ENCODE measurements at places on chromosomes 5 and 9.

DNA sequence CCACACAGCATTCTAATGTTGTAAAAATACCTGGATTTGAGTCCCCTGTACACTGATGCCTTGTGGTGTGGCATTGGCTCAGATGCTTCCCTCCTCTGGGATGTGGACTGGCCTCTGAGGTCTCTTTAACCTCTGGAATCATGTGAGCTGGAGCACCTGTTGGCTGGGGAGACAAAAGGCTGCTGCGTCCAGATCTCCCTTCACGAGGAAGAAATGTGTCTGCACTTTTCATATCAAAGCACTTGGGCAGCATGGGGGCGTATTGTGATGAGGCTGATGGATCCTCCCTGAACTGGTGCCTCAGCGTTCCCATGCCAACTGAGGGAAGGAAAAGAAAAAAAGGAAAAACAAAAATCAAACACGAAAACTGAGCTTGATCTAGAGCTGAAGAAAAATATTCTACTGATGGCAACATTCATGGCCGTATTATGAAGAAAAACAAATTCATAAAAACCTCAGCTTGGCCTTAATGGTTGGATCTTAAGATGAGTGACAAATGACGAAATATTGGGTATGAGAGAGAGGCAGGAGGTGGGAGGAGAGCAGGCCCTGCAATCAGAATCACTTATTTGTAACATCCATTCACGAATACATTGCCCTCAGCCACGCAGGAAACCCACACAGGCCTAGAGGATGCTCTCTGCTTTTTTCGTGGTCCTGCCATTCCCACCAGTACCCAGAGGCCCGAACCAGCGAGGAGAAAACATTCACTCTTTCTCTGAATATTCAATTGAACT is 26.2 kb downstream of the GRIA1 start:
- no peak for DNase-seq

- no peak for DNase-seq
Observed at GRCh38 chr5:158165647-158166046, 306.7 kb upstream of the CLINT1 start.

GRCh38 chr9:2389404-2389803 is 232.2 kb upstream of the VLDLR start:
- DNase-seq: no peak

DNA sequence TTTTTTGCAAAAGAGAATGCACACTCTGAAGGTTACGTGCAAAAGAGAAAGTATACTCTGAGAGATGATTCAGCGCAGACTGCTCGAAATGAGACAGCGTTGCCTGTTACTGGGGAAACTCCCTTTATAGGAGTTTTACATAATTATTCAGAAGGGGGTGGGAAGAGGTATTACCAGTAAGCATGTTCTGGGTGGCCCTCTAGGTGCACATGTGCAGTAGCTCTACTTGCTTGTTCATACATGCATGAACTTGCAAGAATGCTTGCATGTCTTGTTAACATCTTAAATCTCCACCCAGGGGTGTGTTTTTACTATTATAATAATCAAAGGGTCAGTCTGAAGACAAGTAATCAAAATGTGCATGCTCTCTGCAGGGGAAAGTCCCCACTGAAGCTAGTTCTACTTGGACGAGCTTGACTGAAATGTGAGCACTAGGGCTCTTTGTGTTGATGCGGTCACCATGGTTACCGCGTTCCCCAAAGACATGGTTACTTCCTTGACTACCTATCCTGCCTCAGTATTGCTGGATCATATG is 75.5 kb downstream of the SGCD start:
- DNase-seq: no peak

DNA sequence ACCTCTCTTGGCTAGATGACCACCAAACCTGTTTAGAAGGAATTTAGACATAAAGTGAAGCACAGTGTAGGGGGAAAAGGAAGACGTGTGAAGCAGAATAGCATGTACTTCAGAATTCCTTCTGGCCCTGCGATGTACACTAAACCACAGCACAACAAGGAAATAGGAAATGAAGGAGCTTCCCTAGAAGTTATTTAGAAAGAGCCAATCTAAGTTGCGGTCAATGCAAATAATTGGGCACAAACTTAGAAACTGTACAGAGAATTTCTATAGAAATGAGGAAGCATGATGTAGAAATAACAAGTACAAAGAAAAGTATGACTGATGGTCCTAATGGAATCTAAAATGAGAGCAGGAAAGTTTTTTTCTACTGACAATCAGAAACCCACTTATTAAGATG is 41.5 kb downstream of the ANKRD55 start:
- no peak for DNase-seq

DNA sequence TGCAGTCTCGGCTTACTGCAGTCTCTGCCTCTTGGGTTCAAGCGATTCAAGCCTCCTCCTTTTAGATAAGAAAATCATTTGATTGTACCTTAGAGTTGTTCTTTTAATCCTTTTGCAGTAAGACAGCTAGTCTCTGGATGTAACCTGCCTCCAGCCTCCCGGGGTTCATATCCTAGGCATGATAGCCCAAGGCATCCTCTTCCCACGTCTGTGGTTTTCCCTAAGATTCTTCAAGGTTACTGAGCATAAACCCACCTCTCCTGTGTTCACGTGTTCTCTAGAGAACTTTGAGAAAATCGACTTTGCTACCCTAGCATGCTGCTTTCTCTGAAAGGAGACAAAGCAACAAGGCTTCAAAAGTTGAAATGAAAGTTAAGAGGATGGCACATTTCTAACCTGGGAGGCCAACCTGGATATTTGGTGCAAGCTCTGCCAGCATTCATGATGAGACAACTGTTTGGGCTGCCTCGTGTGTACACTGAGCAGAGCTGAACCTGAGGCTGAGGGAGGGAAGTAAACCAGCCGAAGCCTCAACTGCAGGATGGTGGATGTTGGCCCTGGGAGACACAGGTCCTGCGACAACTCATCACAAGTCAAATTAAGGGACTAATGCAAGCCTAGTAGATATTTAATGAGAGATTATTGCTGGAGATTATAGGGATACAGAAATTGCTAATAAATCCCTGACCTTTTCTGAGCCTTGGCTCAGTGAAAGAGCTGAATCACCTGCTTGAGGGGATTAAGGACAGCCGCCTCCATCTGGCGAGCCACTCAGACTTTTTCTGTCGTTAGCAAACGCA is 261.8 kb downstream of the ARHGAP26 start:
- no peak for DNase-seq

DNA sequence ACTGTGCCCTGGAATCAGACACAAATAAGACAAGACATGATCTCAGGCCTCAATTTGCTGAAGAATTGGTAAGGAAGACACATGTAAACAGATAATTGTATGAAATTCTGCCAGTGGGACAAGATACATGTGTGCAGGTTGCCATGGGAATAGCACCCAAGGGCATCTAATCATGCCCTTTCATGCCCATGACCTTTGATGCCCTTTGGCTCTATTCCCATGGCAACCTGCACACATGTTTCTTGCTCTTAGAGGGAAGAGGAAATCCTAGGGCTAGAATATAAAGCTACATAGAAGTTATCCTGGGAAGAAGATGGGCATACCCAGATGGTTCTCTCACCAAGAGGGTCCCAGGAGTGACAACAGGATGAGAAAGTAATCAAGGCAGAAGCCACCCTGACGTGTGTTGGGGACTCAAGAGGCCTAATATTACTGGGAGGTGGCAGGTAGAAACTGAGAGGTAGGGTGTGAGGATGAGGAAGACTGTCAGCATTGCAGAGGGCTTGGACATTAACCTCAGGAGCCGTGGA is 34.4 kb downstream of the P4HA2 start:
- DNase-seq: no peak

GRCh38 chr9:89441986-89442385 is 55.9 kb downstream of the SEMA4D start:
- DNase-seq: no peak

- no peak for DNase-seq
Observed at GRCh38 chr9:72534931-72535330, 13.5 kb downstream of the TMC1 start.

DNA sequence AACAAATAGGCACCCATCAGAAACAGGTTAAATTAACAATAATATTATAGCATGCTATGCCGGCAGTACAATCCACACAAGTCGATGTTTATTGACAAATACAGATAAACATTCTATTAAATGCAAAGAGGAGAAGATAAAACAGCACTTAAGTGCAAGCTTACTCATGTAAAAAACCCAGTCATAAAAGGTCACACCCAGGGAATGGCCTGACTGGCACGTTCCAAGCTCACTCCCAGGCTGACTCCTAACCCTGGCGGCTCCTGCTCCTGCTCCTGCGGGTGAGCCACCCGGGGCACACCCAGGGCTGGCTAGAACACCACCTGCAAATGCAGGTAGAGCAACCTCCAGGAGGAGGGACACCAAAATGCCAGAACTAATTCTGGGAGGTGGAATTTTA is 66.9 kb downstream of the SEMA4D start:
- DNase-seq: no peak

GRCh38 chr5:31066655-31067328 is 126.7 kb upstream of the CDH6 start:
- DNase-seq: no peak

- no peak for DNase-seq
Observed at GRCh38 chr5:81140441-81140840, 92.7 kb upstream of the CKMT2 start.

DNA sequence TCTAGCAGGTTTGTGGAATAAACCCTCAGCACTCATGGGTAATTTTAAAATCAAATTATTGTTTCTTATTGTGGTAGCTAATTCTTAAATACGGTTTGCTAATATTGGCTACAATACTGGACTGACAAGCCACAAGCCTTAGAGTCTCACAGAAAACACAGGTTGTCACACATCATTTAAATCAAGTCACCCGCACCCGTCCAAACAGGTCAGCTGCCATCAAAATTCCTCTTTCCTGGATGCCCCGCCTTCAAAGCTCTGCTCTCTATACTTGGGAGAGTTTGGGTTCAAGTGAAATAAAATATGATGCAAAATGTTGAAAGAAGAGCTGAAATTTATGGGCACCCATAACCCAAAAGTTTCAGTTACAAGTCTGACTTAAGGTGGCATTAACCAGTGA is 12.3 kb upstream of the SUSD1 start:
- no peak for DNase-seq

- no peak for DNase-seq
Observed at GRCh38 chr5:140311011-140311467, 8.1 kb upstream of the PFDN1 start.

DNA sequence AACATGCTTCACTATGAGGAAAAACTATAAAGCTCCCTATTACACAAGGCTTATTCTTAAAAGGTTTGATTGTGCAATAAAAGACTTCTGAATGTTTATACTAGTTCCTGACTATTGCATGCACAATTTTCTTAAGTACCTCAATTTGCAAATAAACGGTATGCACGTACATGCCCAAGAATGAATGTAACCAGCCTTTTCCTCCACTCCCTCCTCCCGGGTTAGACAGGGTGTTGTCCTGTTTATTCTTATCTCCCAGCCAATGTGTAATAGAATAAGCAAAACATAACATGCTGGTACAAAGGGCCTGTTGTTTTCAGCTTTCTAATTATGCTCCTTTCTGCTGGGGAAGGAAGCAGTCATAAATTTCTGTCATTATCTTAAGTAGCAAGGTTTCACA is 79.1 kb downstream of the AOPEP start:
- no peak for DNase-seq

DNA sequence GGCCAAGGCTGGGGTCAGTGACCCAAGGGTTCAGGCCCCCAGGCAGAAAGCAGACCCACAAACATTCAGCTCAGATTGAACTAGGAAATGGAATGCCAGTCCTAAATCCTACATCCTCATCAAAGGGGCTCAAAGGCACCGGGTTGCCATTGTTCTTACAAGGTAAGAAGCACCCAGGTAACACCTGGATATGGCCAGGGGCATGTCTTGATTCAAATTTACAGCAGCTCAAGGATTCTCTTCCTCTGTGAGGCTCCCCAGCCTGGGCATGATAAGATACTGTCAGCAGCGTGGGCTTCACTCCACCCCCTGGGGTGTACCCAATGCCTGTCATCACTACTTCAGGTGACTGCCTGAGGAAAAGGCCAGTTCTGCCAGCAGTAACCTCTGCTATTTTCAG is 92.1 kb upstream of the FSTL4 start:
- DNase-seq: no peak

DNA sequence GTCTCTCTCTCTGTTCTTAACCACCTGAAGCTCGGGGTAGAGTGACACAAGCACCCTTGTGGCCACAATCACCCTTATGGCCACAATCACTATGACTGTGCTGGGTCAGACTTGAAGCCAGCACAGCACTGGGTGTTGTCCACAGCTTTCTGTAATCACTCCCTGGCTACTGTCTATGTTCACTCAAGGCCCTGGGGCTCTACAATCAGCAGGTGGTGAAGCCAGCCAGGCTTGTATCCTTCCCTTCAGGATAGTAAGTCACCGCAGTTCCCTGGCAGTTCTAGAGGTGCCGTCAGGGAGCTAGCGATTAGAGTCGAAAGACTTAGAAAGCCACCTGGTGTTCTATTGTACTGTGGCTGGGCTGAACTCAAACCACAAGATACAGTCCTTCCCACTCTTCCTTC is 44.2 kb downstream of the GDA start:
- DNase-seq: no peak

GRCh38 chr9:30925635-30926034 is 1458.8 kb upstream of the ACO1 start:
- no peak for DNase-seq

DNA sequence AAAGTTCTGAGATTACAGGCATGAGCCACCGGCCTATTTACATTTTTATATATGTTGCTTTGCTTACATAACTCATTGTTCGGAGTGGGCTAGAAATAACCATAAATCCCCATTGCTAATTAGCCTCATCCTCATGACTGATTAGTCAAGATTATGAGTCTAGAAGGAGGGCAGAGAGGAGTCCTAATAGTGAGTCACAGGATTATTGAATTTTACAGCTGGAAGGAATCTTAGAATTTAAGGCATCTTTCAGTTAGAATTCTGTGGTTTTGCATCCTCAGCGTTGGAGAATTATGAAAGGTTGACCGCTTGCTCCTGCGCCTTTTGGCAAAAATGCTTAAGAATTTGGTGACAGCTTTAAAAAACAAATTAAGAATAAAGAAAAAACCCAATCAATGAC is 2.6 kb upstream of the PBX3 start:
- DNase-seq: no peak

DNA sequence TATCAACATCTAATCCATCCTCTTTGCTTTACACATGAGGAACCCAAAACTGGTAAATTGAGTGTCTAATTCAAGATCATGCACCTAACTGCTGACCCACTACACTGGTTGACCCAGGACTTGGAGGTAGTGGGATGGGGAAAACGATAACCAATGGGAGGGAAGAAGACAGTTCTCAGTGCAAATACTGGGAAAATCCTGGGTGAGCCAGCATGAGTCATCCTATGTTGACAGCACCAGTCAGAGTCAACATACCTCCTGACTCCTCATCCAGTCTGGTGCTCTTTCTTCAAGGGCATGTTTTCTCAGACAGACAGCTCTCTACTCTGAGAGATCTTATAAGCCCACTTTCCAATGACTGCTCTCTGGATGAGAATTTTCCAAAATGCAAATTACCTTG is 232.8 kb upstream of the PTGER4 start:
- no peak for DNase-seq

DNA sequence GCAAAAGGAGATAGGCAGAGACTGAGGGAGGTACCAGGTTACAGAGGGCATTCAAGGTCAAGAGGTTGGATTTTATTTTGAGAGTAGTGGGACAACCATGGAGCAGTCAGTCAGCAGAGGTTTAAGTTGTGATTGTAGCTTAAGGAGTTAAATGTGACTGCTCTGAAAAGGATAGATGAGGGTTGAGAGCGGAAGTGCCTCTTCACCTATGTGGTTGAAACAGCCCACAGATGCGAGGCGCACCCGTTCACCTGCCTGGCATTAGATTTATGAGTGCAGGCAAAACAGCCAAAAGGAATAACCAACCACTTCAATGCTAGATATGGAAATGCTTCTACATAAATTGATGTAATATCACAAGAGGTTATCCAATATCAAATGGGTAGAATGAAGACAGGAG is 8.4 kb downstream of the ZNF474 start:
- no peak for DNase-seq

- DNase-seq: no peak
Observed at GRCh38 chr9:15246708-15247107, 60.3 kb downstream of the TTC39B start.

All from stimulated activated CD8-positive, alpha-beta memory T cell treated with anti-CD3 and anti-CD28 coated beads, Interleukin-2, amount 100 ng/mL, for 48 hours (primary cell).